Activated T-helper 1 cell treated with Interleukin-2 at 50 U/mL for 16 hours (primary cell): ENCODE measurements at places on chromosomes 13 and 19.

DNA sequence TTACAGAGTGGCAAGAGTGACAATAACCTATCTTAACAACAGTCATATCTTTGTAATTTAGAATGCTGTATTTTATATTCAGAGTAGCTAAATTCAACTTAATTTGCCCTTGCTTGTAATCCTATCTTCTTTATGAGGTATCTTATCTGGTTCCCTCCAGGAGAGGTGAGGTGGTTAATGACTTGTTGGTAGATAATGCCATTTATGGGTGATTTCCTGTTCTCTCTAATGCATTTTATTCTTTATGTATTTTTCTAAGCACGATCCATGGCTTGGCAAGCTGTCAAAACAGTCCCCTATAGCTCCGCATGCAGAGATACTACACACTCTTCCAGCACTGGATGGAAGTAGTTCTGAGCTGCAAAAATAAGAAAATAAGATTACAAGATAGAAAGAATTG is 267.9 kb downstream of the LMO7 start:
- no peak for DNase-seq

- DNase-seq, result no peak
Measured at GRCh38 chr13:100338275-100338674, 249.4 kb downstream of the PCCA start.

DNA sequence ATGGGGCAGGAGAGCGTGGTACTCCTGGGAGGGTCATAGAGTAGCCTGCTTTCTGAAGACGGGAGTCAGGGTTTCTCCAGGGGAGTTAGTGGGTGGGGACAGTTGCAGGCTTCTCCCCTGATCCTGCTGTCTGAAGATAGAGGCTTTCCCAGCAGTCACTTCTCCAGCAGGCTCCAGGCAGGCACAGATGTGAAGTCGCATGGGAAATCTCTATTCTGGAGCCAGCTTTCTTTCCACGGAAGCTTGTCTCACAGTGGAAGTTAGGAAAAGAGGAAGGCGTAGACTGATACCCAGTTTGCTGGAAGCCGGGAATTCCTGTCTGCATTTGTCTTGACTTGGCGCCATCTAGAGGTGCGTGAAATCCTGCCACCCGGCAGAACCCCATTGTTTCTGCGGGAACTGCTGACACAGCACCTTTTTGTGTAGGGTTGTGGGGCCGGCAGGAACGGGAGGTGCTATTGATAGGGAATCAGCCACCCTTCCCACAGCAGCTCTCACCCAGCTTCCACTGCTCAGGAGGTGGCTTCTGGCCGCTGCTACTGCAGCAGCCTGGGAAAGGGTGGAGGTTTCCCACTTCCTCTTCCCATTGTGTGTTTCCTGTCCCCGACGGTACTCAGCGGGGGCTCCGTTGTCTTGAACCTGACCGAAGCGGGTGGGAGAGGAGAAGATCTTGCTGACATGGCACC is 28.5 kb upstream of the NPAS1 start:
- peak; percentile 38 for DNase-seq

- no peak for DNase-seq
Measured at GRCh38 chr19:7859831-7860713, 14.1 kb downstream of the PRR36 start.

DNA sequence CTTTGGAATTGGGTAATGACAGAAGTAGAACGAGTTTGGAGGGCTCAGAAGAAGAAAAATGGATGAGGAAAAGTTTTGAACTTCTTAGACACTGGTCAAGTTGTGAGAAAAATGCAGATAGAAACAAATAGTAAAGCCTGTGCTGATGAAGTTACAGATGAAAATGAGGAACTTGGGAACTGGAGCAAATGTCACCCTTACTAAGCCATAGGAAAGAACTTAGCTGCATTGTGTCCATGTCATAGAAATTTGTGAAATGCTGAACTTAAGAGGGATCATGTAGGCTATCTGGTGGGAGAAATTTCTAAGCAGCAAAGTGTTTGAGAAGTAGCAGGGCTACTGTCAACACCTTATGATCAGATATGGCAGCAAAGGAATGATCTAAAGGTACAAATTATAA is 289.2 kb upstream of the PCDH9 start:
- DNase-seq, result no peak

- no peak for DNase-seq
Measured at GRCh38 chr19:5213667-5214066, 126.9 kb downstream of the PTPRS start.

GRCh38 chr13:39401046-39401705 is 201.8 kb downstream of the LHFPL6 start:
- DNase-seq, result no peak

DNA sequence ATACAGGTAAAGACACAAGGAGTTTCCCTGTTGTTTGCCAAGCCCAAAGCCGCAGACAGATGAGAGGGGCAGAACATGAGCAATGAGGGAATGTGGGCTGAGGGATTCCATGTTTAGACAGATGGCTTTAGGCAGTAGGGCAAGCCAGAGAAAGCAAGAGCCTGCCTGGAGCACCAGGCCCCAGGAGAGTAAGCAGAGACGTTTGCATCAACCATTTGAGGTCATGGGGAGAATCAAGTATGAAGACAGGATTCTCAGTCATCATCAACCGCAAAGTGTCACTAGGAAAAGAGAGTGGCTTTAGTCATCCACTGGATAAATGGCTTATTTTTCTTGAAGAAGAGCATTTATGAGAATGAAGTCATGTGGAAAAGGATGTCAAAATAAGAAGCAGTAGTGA is 184.7 kb downstream of the COG6 start:
- DNase-seq, result no peak
